ENCODE measurements at places on chromosomes 5 and 9.

DNA sequence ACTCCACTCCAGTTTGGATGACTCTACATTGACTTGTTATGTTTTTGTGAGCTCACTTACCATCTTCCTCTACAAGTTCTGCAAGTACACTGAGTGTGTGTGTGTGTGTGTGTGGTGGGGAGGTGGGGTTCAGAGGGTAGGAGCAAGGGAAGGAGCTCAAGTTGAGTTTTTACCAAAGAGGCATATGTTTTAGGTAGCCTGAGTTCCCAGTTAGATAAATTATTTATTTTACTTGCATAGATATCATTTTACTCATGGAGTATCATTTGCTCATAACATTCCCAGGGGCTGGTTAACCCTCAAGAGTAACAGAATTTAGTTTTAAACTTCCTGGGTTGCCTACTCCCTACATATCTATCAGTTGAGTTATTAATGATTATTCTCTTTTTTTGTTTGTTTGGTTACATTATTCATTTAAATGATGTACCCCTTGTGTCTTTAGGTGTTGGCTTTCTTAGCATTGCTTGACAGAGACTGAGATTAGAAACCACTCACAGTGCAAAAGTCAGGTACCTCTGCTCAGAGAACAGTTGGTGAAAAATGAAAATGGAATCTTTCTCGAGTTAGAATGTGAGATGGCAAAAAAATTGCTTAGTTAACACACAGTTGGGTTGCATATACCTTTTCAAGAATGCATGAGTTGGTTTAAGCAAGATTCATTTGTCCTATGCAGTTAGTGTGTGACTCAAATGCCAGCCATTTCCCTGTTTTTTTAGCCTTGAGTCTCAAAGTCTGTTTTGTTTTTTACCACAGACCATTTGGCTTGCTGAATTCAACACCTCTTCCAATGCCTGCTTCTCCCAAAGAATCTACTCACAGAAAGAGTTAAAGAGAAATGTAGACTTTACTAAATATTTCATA is 29.2 kb downstream of the TNFSF8 start:
- no peak for DNase-seq

- DNase-seq: no peak
Observed at GRCh38 chr5:126414874-126415502, 8.2 kb upstream of the GRAMD2B start.

DNA sequence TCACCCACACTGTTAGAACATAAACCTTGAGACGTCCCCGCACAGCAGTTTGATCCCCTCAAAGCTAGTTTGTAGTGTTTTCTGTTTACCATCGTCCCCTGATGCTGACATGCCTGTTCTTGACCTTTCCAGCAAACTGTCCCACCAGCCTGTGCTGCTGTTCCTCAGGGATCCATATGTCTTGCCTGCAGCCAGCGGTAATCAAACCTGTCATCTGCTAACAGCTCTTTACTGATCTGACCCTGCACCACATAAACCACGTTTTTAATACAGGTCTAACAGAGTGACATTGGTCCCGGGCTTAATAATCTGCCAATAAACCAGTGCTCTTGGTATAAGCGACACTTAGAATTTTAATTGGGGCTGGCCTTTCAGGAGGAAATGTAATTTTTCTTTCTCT is 34.7 kb downstream of the PPIC start:
- DNase-seq: no peak

GRCh38 chr9:23492126-23493002 is 333.7 kb downstream of the ELAVL2 start:
- DNase-seq: peak; percentile 40

DNA sequence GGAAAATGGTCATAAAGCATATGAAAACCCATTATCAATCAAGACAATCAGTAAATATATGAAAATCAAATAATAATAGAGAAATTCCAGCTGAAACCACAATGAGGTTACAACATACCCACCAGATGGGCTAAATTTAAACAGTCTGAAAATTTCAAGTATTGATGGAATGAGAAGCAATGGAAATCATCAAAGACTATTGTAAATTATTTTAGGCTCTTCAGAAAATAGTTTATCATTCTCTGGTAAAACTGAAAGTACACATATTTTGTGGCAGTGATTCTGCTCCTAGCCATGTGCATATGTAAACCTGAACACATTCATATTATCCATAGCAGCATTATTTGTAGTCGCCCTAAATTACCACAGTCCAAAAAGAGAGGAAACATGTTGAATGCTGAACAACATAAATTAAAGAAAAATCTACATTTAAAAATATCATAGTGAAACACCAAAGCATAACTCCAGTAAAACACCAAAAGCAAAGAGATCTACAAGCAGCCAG is 215.3 kb downstream of the PRELID2 start:
- no peak for DNase-seq

DNA sequence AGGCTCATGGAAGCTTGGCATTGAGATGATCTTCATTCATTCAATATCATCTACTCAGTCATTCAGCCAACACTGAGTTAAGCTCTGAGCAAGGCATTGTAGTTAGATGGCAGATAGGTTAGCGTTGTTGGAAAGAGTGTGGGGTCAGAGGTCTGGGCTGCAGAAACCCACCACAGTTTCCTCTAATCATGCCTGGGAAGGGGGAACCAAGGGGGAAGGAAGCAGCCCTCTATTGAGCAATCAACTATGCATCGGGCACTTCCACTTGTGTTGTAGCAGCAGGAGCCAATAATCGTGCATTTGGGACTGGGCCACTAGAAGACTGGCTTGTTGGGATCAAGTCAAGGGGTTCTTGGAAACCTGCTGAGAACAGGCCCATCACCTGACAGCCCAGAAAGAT is 139.1 kb downstream of the PIP5K1B start:
- no peak for DNase-seq

DNA sequence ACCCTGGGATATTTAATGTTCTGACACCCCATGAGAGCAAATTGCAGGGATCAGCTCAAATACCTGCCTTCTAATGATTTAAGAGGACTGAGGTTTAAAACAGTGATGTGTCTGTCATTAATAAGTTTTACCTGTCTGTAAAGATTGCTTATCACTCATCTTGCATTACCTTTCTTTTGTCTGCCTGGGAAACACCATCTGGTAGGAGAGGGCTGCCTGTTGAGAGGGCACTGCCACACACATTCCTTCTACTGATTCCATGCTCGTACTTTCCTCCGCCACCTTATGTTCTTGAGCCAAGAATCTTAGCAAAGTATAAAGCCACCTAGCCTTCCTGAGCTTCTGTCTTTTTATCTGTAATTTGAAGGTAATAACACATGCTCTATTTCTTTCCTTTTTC is 118.6 kb downstream of the KCTD16 start:
- no peak for DNase-seq

DNA sequence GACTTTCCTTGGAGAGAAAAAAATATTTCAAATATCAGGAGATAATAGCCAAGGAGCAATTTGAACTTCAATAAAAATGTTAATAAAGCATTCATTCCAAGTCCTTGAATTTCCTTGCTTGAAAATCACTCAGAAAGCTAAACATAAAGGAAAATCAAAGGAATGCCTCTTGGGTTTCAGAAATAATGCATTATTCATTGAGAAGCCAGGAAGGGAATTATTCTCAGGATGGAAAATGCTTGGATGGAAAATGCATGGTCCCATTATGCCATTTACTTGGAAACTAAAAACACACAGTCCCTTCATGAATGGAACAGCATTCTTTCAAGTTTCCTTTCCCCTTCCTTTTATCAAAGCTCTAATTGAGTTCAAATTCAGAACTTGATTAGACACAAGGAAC is 160.9 kb downstream of the LPAR1 start:
- no peak for DNase-seq

DNA sequence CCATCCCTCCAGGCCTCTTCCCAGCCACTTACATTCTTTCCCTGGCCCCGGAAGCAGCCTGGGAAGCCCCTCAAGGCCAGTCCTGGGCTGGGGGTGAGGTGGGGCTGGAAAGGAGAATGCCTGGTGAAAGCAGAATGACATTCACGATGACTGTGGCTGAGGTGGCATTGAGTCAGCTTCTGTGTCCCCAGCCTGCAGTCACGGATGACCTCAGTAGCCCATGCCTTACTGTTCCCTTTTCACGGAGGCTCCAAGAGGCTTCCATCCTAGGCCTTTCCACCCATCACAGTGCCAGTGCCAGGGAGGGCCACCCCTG is 2.7 kb downstream of the PRDM12 start:
- DNase-seq: no peak

GRCh38 chr5:139341187-139341688 is 416 bp upstream of the PAIP2 start:
- no peak for DNase-seq

- DNase-seq: no peak
Observed at GRCh38 chr5:3911773-3912172, 316.1 kb downstream of the IRX1 start.

GRCh38 chr9:3415906-3416305 is 109.9 kb downstream of the RFX3 start:
- DNase-seq: no peak

GRCh38 chr9:126682928-126683697 is 69.4 kb downstream of the LMX1B start:
- no peak for DNase-seq

- DNase-seq: peak; percentile 50
Observed at GRCh38 chr9:21801683-21802417, 586 bp upstream of the MTAP start.

DNA sequence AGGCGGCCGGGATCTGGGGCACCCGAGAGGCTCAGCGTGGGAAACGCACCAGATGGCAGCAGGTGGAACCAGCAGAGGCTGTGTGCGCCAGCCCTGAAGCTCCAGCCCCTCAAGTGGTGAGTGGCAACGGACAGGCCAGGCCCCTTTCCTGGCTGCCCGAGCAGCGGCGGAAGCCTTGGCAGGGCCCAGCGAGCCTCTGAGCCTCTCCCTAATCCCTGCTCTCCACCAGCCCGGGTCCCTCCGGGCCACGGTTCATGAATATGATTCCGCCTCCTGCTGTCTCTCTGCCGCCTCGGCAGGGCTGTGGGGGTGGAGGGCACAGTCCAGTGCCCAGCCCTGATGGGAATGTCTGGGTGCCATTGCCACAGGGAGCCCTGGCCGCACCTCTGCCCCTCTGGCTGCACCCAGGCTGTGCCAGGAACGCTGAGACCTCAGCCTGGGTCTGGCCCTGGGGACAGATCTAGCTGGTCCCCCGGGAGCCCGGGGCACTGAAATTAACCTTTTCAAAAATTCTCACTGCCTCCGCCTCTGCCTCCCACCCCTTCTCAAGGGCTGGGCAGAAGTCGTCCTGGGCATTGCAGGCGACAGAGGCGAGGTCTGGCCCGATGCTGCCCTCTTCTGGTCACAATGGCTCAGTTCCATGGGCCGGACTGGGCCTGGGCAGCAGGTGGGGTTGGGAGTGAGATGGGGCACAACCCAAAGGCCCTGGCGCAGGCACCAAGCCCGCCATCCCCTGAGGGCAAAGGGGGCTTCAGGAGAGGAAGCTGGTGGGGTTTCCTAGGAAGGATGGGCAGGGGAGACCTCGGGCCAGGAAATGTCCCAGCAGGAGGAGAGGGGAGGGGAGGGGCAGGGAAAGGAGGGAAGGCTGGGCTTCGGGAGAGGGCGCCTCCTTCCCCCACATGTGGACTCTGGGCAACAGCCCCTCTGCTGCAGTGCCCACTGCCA is 20.3 kb downstream of the CCDC187 start:
- DNase-seq: peak; percentile 36

- DNase-seq: no peak
Observed at GRCh38 chr9:33157960-33158842, 8.9 kb downstream of the B4GALT1 start.

DNA sequence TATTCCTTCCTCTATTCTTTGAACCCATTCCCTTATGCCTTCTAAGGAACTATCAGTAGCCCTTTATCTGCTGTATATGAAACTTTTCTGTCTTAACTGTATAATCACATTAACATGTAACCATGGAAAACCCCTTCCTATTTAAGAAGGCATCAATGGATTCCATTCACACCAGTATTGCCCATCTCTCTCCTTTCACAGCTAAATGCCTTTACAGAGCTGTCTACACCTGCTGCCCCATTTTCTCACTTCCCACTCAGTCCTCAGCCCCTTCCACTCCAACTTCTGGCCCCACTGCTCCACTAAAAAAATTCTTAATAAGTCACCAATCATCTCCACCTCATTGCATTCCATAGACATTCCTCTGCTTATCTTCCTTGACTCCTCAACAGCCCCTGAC is 50.8 kb downstream of the SEC61B start:
- no peak for DNase-seq

DNA sequence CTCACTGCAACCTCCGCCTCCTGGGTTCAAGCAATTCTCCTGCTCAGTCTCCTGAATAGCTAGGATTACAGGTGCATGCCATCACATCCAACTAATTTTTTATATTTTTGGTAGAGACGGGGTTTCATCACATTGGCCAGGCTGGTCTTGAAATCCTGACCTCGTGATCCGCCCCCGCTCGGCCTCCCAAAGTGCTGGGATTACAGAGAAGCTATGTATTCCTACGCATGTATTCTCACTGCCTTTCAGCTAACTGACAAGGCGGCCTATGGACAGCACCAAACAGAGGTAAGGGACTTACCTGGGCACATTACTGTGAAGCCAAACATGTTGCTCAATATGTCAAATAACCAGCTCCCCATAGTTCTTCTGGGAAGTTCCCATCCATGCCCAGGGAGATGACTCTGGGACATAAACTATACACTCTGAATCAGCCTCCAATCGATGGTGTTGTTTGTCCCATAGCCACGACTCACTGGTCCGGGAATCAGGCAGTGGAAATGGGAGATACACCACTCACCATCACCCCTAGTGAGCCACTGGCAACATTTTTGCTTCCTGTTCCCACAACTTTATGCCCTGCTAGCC is 114.6 kb downstream of the SYK start:
- no peak for DNase-seq

DNA sequence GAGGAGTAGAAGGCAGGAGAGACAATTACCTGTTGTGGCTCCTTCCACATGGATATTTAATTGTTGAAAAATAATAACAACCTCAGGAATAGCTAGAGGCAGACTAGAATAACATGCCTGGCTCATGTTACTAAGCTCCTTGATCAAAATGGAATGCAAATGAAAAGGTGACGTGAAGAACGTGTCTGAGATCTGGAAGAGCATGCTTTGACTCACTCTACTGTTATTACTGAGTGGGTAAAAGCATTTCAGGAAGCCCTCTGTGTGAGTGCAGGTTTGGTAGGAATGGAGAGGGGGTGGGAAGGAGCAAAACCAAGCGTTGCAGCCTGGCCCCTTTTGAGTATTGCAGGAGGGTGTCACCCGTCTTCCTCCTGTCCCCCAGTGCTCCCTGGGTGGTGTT is 84.8 kb downstream of the EQTN start:
- DNase-seq: no peak

DNA sequence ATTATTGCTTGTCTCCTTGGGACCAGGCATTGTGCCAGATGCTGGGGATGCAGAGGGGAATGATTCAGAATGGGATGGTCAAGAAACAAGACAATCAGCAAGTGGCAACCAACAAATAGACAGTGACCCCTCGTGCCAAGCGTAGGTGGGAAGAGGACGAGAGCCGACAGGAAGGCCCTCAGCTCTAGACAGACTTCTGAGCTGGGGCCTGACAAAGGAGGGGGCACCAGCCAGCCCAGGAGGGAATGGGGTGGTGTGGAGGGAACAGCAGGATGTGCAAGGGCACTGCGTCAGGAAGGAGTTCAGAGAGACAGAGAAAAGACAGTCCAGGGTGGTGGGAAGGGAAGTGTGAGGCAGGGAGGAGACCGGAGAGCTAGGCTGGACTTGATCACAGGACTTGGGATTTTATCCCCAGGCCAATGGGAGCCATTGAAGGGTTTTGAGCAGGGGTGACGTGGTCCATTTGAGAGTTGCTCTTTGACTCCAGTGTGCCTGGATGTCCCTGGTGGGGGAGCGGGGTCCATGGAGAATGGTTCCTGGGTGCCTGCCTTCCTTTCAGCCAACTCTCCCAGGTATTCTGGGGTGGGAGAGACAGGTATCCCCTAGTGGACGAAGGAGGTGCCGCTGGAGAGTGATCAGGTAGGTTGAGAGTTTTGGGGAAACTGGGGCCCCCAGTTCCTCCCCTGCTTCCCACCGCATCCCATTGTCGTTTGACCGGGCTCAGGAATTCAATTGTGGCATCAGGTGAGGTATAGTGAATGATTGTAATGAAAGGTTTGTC is 79.3 kb upstream of the ZNF618 start:
- DNase-seq: no peak
